ENCODE measurements at places on chromosomes 5 and 9. TPM values are rescaled to one million over a fixed set of nuclear protein-coding genes. Genes with fewer than 3 reads are reported as not detected.

- DNase-seq, result no peak
- H3K4me1 ChIP-seq, result peaks cover 11% of the 10 kb centered on the region
- no peak overlapping the region for H3K27ac ChIP-seq
- H3K27me3 ChIP-seq, result no peaks in the 10 kb centered on the region
These were observed 4.7 kb downstream of the URM1 start for GRCh38 chr9:128375865-128376264.

DNA sequence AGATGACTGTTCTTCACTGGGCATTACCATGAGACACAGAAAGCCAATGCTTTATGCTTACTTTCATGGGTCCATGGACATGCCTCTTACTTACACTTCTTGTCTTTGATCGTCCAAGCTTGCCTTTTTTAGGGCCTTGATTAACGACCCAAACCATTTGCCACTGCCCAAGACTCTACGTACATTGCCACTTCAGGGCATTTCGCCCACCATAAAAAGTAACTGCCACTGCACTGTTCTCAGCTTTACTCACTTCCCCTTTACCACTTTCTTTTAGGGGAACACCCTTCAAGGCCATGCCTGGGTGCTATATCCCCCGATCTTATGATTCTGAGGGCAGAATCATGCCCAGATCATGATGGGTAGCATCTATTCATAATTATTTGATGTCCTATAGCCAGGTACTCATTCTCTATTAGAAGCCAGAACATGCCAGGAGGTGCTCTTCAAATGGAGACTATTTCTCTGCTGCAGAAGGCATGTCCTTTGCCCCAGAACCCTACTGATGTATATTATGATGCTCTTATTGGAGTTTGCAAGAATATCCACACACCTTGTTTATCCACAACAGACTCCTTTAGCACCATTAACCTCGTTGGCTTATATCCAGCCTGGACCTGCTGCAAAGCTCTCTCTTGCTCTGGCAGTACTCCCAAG is 64.1 kb upstream of the RAD23B start:
- H3K4me1 ChIP-seq, result peaks cover 26% of the 10 kb centered on the region
- H3K4me3 ChIP-seq, result no peak overlapping the region
- DNase-seq, result no peak
- no peaks in the 10 kb centered on the region for H3K27me3 ChIP-seq
- H3K36me3 ChIP-seq, result no peaks in the 10 kb centered on the region

DNA sequence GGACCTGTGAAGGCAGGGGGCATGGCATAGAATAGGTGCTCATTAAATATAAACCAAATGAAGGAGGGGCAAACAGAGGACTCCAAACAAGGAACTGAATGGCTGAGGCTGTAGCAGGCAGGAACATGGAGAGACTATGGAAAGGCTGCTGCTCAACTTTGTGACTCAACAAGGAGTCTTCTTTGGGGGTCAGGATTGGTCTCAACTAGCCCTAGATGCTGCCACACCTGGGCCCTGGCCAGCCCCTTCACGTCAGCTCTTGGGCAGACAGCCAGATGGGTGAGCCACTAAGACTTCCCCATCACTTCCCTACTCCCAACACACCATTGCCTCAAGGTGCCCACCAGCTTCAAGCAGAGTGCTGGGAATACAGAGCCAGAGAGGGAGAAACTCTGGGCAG is 11.0 kb downstream of the RPP25L start:
- no peak overlapping the region for H3K4me3 ChIP-seq
- H3K4me1 ChIP-seq, result no peaks in the 10 kb centered on the region
- H3K27ac ChIP-seq, result no peak overlapping the region
- H3K36me3 ChIP-seq, result no peaks in the 10 kb centered on the region

DNA sequence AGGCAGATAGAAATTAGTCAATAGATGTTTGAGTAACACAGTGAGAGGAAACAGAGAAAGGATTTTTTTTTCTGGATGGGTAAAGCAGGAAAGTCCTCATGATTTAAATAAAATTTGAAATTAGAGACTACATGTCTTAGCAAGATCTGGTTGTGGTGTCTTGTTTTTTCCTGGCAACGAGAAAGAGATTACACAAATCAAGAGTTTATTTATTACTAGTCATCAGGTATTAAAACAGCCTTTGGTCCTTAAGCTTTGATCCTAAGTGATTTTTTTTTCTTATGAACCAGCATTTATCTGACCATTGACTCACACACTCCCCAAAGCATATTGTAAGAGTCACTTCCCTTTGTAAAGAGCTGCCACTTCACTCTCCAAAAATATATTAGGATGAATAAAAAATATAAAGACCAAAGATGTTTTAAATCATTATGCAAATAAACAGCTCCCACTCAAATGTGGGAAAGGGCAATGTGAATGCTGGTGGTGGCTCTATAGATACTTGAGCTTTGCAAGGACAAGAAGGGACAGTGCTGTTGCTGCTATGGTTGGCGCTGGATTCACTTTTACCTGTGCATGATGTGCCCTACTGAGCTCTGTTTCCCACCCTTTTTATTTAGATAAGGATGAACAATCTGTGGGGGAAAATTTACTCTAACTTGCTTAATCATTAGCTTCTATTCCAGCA is 1726.5 kb downstream of the MAT2B start:
- H3K4me3 ChIP-seq, result no peak overlapping the region
- no peaks in the 10 kb centered on the region for H3K36me3 ChIP-seq
- H3K27ac ChIP-seq, result no peak overlapping the region

- no peak overlapping the region for H3K27ac ChIP-seq
- no peaks in the 10 kb centered on the region for H3K36me3 ChIP-seq
- no peak overlapping the region for H3K4me3 ChIP-seq
- DNase-seq, result no peak
These were observed 1045.2 kb downstream of the CDH12 start for GRCh38 chr5:21807953-21808352.

- no peaks in the 10 kb centered on the region for H3K36me3 ChIP-seq
- H3K27ac ChIP-seq, result no peak overlapping the region
- no peaks in the 10 kb centered on the region for H3K4me1 ChIP-seq
- peaks cover 6% of the 10 kb centered on the region for H3K27me3 ChIP-seq
These were observed 22.4 kb upstream of the KIF12 start for GRCh38 chr9:114121227-114122135.

DNA sequence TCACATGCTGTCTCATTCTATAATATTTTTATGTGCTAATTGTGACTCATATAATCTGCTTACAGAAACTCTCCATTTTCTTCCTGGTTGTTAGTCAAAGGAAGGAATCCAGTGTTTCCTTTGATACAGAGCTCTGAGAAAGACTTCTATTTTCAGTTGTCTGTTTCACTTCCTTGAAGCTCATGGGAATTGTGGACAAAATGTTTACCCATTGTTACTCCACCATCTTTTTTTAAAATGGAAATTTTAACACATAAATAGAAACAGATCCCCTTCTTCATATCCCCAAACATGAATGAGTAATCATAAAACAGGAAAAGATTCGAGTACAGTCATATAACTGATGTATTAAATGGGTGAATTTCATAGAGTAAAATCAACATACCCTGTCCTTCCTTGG is 42.0 kb upstream of the KCNN2 start:
- peak overlapping the region; percentile 12 for H3K27ac ChIP-seq
- peaks cover 6% of the 10 kb centered on the region for H3K4me1 ChIP-seq
- no peak for DNase-seq
- no peaks in the 10 kb centered on the region for H3K36me3 ChIP-seq
- H3K27me3 ChIP-seq, result no peaks in the 10 kb centered on the region

DNA sequence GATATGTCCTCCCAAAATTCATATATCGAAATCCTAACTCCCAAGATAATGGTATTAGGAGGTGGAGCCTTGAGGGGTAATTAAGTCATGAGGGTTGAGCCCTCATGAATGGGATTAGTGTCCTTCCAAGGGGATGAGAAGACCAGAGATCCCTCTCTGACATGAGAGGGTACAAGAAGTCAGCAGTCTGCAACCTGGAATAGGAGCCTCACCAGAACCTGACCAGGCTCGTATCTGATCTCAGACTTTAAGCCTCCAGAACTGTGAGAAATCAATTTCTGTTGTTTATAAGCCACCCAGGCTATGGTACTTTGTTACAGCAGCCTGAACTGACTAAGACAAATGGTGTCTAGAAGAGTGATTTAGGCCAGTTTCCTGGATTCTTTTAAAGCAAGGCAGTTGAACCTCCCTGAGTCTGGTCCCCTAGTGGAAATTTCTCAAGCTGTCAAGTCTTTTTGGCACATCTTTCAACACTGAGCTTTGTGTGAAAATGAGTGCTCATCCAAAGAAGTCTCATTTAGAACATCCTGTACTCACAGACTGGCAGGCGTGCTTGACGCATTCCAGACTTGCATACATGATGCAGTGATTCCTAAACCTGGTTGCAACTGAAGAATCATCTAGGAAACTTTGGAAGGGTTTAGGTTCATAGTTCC is 254.8 kb upstream of the PPP1R2B start:
- DNase-seq, result no peak
- no peaks in the 10 kb centered on the region for H3K27me3 ChIP-seq
- H3K4me1 ChIP-seq, result no peaks in the 10 kb centered on the region

- H3K27me3 ChIP-seq, result no peaks in the 10 kb centered on the region
- no peak overlapping the region for H3K4me3 ChIP-seq
- peaks cover 4% of the 10 kb centered on the region for H3K4me1 ChIP-seq
- DNase-seq, result no peak
These were observed 152.2 kb upstream of the HMHB1 start for GRCh38 chr5:143659599-143660238.

DNA sequence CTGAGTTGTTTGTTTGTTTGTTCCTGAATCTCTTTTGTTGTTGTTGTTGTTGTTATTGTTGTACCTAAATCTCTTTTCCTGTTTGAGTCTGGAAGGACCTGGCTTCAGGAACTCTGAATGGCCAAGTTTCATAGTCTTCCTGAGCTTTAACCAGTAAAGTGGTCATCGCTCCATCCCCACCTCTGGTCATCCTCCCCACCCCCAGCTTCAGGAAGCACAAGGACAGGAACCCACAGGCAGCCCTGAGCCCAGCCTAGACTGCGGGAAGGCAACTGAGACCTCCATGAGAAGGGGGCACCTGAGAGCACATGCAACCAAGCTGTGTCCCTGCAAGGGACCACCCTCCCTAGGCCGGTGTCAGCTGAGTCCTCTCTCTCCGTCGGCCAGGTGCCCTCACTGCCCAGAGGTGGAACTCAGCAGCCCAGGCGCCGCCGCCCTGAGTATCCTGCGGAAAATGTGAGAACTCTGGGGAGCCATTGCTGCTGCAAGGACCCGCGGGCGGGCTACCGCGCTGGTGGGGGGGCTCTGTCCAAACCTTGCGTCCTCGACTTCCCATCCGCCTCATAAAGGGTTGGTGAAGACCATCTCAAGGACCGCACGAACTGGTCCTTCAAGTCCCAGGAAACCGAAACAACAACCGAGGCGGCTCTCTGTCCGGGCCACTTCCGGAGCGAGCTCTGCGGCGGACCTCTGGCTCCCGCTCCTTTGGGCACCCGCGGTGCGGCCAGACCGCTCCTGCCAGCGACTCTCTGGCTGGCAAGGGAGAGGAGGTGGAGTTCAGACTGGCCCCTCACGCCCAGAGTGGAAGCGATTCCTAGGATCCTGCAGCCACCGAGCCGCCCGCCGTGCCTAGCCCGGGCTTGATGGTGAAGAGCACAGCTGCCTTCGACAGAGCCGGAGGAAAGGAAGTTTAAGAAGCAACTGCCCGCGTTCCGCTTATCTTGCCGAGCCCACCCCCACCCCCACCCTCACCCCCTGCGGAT is 4.2 kb downstream of the BARX1 start:
- no peaks in the 10 kb centered on the region for H3K36me3 ChIP-seq
- H3K4me3 ChIP-seq, result no peak overlapping the region
- peaks cover 11% of the 10 kb centered on the region for H3K27me3 ChIP-seq
- DNase-seq, result no peak
- no peak overlapping the region for H3K27ac ChIP-seq
- no peaks in the 10 kb centered on the region for H3K4me1 ChIP-seq

DNA sequence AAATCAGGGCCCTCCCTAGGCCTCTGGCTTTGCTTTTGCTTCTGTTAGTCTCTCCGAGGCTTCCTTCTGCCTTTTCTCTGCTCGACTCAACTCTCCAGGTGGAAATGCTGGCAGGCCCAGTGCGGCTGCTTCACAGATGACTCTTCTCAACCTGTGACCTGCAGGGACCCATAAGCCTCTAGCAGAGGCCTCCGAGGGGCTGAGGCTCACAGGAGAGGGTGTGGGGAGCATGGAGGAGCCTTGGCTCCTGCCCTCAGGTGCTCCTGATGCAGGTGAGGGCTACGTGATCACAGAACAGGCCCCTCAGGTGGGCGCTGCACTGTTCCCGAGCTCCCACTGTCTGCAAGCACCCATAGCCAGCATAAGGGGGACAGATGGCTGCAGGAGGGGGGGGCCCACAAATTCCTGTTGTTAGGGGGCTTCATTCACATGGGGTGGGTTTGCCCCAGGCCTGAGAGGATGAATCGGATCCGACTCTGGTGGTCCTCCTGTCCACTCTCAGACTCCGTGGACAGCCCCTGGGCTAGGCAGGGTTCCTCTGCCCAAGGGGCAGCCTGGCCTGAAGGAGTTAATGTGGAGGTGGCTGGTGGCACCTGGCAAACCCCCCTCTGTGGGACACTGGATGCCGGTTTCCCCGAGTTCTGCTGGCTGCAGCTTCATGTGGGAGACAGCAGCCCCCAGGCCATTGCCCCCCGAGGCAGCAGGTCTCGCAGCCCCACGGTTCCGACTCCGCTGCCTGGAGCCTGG is 10.9 kb upstream of the FCN2 start:
- peak; percentile 40 for DNase-seq
- no peaks in the 10 kb centered on the region for H3K36me3 ChIP-seq
- H3K27me3 ChIP-seq, result peaks cover 10% of the 10 kb centered on the region
- H3K4me3 ChIP-seq, result no peak overlapping the region
- no peaks in the 10 kb centered on the region for H3K4me1 ChIP-seq
- no peak overlapping the region for H3K27ac ChIP-seq

DNA sequence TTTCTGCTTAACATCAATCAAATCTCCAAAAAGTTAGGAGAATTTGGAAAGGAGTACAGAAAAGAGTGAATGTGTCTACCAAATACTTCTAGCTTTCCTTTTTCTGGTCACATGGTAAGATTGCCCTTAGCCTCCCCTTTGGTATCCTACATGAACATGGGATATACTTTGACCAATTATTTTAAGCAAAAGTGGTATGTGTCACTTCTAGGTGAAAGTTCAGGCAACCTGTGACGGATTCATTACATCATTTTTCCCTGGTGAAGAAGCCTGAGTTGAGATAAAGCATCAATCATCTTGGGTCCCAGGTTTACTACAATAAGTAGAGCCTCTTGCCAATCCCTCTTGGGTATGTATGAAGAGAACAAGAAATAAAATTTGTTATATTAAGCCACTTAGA is 419.2 kb downstream of the PDE4D start:
- no peak overlapping the region for H3K27ac ChIP-seq
- DNase-seq, result no peak
- no peak overlapping the region for H3K4me3 ChIP-seq
- H3K27me3 ChIP-seq, result no peaks in the 10 kb centered on the region
- no peaks in the 10 kb centered on the region for H3K4me1 ChIP-seq
- H3K36me3 ChIP-seq, result no peaks in the 10 kb centered on the region

DNA sequence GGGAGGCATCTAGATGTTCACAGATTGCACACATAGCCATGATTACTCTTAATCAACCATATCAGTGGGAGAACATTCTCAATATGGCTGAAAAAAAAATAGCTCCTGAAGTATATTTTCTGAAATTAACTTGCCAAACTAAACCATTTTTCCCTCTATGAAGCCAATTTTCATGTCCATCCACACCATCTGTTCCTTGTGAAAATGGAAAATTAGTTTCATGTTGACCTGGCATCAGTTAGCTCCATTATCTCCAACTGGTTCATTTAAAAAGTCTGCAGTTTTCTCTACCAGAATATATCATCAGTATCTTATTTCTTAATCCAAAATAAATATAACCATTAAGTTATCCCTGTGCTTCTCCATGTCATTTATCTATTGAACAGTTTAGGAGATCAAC is 138.8 kb upstream of the CDH10 start:
- H3K4me3 ChIP-seq, result no peak overlapping the region
- DNase-seq, result no peak
- no peaks in the 10 kb centered on the region for H3K36me3 ChIP-seq
- no peaks in the 10 kb centered on the region for H3K27me3 ChIP-seq
- H3K27ac ChIP-seq, result no peak overlapping the region

HTR1A gene
- total RNA-seq, result not detected

CLINT1 gene
- total RNA-seq, result 79.4 TPM

STARD4 gene
- 38.9 TPM for total RNA-seq

Measured in SJSA1 (cell line).